ENCODE measurements at places on chromosomes 2 and 18.

DNA sequence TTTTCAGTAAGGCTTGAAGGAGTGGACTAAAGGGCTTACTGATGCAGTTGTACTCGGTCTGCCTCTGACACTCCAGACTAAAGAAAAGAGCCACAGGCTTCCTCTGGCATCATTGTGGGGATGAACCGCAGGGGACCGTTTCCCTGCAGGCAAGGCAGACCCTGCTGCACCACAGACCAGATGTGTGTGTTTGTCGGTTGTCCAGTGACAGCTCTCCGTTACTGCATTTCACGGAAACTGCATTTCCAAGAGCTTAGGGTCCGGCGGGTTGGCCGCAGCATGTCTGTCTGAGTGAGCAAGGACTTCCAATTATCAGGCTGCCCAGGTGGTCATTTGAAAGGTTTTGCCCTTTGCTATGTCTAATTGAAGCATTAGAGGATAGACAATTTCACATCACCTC, 98.1 kb downstream of the FAM210A start:
- no peak for DNase-seq

DNA sequence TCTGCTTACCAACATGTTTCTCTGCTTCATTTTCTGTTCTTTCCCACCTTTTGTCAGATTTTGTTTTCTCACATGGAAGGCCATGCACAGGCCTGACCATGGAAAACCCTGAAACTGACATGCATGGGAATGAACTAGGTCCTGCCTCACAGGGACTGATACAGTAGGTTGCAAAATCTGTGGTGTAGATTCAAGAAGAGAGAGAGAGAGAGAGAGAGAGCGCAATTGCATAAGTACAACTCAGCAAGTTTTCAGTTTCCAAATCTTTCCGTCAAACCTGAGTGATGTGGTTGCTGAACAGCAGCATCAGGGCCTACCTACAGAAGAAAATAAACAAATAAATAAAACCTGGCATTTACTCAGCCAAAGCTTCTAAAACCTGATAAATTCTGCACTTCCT, 87.5 kb upstream of the RNF152 start:
- no peak for DNase-seq

DNA sequence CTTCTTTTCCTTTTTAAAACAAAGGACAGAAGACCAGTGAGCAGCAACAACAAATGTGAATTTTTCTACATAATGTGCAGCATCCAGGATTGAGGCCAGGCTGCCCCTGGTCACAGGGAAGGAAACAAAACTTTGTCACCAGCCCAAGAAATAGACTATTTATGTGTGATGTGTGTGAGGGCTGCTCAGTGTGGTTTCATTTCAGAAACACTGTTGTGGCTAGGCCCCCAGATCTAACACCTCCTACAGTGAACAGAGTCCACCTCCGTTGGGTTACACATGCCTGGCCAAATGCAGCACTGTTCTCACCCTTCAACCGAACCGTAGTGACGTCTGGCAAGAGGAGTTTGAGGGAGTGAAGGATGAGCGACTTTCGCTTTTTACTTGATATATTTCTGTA, 146.3 kb upstream of the RIOK3 start:
- no peak for DNase-seq

- no peak for DNase-seq
Observed at GRCh38 chr18:67730886-67731285, 214.4 kb upstream of the DSEL start.

DNA sequence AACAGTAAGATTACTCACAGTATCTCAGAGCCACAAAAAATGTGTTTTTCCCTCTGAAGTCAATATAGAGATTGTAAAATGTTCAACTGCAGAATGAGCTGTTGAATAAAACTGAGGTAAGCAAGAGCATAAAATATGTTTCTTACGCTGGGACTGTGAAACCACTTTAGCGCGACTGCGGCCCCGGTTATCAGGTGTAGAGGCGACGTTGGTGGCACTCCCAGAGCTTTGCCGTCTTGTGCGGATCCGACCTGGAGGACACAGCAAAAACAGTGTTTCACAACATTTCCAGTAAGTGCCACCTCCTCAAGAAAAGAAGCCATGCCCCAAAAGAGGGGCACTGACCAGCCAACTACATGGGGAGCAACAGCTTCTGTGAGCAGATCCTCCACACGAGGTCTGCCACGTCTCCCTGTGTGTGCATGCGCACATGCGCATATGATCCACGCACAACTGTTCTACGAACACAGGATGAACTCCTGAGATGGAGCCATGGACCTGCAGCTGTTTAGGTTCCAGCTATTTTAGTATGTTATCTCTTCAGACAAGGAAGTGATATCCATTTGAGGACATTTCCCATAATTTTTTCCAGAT, 100.7 kb upstream of the RNU4ATAC start:
- DNase-seq: no peak

- no peak for DNase-seq
Observed at GRCh38 chr2:152227969-152228592, 52.5 kb upstream of the STAM2 start.

DNA sequence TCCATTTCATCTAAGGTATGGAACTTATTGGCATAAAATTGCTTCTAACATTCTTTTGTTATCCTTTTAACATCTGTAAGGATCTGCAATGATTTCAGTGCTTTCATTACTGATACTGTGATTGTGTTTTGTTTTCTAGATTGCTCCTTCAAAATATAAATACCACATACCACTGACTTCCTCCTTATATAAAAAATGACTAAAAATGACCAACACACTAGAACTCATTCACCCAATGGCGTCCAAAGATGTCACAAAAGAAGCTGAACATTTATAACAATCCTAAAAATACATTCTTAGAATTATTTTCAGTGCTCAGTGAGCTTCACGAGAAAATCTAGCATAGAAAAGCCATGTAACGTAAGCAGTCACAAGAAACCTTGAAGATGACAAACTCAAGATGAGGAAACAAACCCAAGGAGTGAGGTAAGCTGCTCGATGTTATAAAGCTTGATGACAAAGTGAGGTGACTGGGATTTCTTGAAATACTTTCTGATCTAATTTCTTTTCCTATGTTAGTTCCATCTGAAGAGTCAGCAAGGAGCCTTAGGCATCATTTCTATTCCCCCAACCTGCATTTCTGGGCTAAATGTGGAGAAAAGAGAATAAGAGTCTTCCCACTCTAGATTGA, 42.6 kb downstream of the PNO1 start:
- no peak for DNase-seq

DNA sequence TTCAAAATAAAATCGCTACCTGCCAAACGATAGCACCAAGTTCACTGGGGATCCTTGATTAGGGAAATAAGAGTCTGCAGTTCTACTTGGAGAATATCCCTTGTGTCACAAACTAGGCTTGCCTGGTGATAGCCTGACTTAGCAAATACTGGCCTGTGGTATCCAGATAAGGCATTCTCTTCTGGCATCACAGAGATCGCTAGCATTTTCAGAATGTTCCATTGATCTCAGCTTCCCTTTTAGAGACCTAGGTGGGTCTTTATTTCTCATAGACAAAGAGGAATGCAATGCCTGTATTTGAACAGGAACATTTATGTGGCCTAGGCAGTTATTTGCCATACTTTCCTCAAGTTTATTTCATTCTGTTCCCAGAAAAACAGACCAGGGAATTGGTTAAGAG, 349.1 kb downstream of the STK39 start:
- DNase-seq: no peak

All from neural crest cell (in vitro differentiated cells).